ENCODE measurements at places on chromosomes 1 and 21. TPM values are rescaled to one million over a fixed set of nuclear protein-coding genes. Genes with fewer than 3 reads are reported as not detected.

PRSS38 gene
- not detected for total RNA-seq

SDC3 gene
- 33.7 TPM for total RNA-seq

HRNR gene
- not detected for total RNA-seq

PLEKHG5 gene
- total RNA-seq = 11.3 TPM

TSSK3 gene
- 3.9 TPM for total RNA-seq

OLIG2 gene
- not detected for total RNA-seq

CLCNKB gene
- total RNA-seq = 1.9 TPM

LEFTY1 gene
- not detected for total RNA-seq

CLCA1 gene
- total RNA-seq = not detected

MMEL1 gene
- total RNA-seq = 2.7 TPM

C1orf105 gene
- total RNA-seq = not detected

HSD11B1 gene
- not detected for total RNA-seq

FCER1A gene
- not detected for total RNA-seq

ZYG11A gene
- 9.7 TPM for total RNA-seq

ADORA3 gene
- not detected for total RNA-seq

LCE1C gene
- total RNA-seq = not detected

FCRL4 gene
- total RNA-seq = not detected

INAVA gene
- total RNA-seq = 49.8 TPM

FAM72C gene
- 1.7 TPM for total RNA-seq

All from PC-9 (cell line).